ENCODE measurements at places on chromosomes 4 and X.

DNA sequence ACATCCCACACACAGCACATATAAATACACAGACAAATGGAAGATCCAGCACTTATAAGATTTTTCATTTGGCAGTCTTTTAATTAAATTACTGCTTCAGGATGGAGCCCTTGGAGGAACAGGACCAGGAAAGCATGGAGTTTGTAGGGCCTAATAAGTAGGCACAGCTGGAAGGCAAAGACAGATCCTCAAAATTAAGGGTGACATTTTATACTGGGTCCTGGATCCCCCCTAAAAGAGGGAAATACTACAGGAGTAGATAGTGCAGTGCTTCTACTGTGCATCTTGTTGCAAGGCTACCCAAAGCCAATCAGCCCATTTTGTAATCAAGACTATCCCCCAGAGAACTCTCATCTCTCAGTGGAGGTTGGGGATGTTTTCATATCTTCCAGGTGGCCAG lies 1860.7 kb upstream of the PCDH10 start:
- no peak overlapping the region for H3K27ac ChIP-seq
- H3K27me3 ChIP-seq = no peaks in the 10 kb centered on the region
- H3K4me1 ChIP-seq = no peaks in the 10 kb centered on the region

GRCh38 chr4:12993923-12994322 lies 490.2 kb downstream of the RAB28 start:
- no peaks in the 10 kb centered on the region for H3K36me3 ChIP-seq
- no peaks in the 10 kb centered on the region for H3K4me1 ChIP-seq

DNA sequence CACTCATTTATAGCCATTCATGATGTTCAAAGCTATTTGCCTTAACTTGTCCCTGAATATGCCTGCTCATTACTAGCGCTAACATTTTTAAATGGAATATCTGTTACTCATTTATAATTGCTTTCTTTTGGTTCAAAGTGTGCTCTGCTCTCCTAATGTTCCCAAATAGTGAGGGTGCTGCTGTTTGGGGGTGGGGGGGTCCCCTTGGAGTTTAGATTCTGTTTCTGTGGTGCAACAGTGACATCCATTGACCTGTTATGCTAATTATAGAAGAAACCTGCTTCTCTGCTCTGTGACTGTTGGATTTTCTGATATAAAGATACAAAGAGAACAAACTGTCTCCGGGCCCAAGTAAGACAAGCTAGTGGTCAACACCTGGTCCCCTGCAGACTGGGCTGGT lies 222.4 kb downstream of the SHROOM3 start:
- H3K4me1 ChIP-seq = no peaks in the 10 kb centered on the region
- H3K36me3 ChIP-seq = no peaks in the 10 kb centered on the region
- H3K4me3 ChIP-seq = no peak overlapping the region
- H3K27ac ChIP-seq = no peak overlapping the region

- peaks cover 2% of the 10 kb centered on the region for H3K27me3 ChIP-seq
- H3K4me3 ChIP-seq = no peak overlapping the region
- no peak overlapping the region for H3K27ac ChIP-seq
- DNase-seq = no peak
- no peaks in the 10 kb centered on the region for H3K4me1 ChIP-seq
These were observed 160.5 kb downstream of the ZNF518B start for GRCh38 chr4:10296730-10297129.

GRCh38 chr4:15378062-15378461 lies 49.8 kb upstream of the C1QTNF7 start:
- H3K27me3 ChIP-seq = peaks cover 4% of the 10 kb centered on the region
- H3K4me3 ChIP-seq = no peak overlapping the region
- DNase-seq = no peak
- no peak overlapping the region for H3K27ac ChIP-seq
- H3K36me3 ChIP-seq = no peaks in the 10 kb centered on the region
- peaks cover 57% of the 10 kb centered on the region for H3K4me1 ChIP-seq

DNA sequence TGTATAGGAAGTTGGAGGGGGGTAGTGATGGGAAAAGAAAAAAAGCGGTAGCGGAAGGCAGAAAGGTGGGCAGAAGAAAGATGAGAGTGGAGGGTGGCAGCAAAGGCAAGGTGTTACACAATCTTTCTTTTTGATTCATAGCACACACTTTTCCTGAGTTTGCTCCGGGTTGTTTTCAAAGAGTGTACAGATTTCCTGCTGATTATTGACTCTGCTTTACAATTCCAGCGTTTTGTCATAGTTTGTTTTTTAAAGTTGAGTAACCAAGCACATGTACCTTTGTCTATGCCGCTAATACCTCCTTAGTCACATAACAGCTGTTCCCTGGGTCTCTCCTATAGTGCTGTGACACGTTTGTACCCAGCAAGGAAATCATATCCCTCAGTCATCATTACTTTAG lies 50.3 kb downstream of the AGA start:
- H3K27ac ChIP-seq = no peak overlapping the region
- peaks cover 16% of the 10 kb centered on the region for H3K27me3 ChIP-seq
